ENCODE measurements at places on chromosomes 4 and X.

GRCh38 chrX:6694221-6694620, 159.3 kb upstream of the VCX3A start:
- DNase-seq = no peak

DNA sequence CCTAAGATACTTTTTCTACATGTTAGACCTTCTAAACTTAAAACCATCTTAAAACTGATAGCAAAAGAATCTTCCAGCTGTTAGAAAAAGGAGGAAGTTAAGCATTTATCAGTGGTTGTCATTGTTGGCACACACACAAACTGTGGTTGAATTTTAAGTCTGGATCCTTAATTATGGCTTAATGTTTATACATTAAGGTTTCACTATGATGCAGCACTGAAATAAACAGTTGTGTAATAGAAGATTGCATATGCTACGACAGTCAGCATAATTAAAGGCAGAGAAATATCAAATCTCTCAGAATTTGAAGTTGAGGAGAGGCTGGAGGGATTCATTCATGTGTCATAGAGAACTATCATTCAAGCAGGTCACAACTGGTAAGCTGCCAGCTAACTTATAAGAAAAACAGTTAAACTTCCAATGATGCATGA, 32.3 kb downstream of the ADGRA3 start:
- DNase-seq = no peak

- no peak for DNase-seq
Observed at GRCh38 chr4:7171191-7171900, 21.0 kb upstream of the SORCS2 start.

DNA sequence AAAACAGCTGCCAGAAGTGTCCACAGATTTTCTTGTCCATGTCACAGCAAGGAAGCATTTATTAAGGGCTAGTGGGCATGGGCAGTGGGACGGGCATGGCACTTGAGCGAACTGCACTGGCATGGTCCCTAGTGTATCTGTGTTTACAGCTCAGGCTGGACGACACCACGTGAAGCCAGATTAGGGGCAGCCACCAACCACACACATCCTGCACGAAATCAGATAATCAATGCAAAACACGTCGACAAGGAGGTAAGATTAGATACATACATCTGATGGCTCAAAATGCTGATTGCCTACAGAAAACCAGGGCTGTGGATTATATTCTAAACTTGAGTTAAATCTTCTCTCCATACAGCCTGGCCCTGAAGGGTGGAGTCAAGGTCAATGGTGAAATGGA, 103.8 kb upstream of the ATP6AP2 start:
- DNase-seq = no peak

- DNase-seq = no peak
Observed at GRCh38 chrX:127726227-127726626, 326.0 kb downstream of the ACTRT1 start.

GRCh38 chrX:9088896-9089295, 55.0 kb upstream of the FAM9B start:
- DNase-seq = no peak

Data from Right ventricle myocardium inferior (tissue), 1 donor.